ENCODE measurements at places on chromosomes 3 and 15. TPM values are rescaled to one million over a fixed set of nuclear protein-coding genes. Genes with fewer than 3 reads are reported as not detected.

- no peak for DNase-seq
These were observed 64.7 kb upstream of the ARL6 start for GRCh38 chr3:97699889-97700288.

DNA sequence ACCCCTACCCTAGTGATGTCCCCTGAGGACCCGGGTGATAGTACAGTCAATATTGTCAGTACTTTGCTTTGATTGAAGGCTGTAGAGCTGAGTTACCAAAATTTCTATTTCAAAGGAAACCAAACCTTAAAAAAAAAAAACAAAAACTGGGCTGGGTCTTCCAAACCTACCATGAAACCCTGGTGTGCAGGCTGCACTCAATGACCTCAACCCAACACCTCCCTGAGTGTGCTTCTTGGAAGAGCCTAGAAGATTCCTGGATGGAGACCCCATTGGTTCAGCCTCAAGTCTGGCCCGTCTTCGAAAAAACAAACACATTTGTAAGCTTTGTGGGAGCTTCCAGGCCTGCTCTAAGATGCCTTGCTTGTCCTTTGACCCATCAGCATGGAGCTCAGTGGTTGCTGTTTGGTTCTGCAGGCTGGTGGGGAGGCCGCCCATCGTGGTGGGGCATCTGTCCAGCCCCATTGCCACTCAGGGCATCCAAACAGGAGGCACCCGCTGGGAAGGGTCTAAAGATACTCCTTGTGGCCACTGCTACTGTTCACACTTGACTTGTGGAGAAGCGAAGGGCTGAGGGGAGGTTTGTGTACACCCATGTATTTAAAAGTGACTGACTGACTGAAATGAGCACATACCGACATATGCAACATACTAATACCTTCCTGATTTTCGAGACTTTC is 32.2 kb downstream of the CRTAP start:
- no peak for DNase-seq

DNA sequence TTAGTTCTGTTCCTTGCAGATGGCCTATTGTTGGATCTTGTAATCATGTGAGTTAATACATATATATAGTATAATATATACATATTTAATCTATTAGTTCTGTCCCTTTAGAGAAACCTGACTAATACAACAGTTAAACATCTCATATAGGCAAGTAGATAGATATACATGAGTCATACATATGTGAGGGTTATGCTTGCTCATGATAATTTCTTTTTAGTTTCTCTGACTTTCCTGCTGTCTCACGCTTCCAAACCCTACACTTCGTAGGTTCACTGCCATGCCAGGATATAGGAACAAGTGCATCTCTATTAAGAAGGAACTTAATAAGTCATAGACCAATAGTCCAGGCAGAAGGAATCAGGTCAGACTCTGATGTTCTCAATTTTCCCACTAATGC is 16.8 kb upstream of the CLDN16 start:
- DNase-seq = no peak

DNA sequence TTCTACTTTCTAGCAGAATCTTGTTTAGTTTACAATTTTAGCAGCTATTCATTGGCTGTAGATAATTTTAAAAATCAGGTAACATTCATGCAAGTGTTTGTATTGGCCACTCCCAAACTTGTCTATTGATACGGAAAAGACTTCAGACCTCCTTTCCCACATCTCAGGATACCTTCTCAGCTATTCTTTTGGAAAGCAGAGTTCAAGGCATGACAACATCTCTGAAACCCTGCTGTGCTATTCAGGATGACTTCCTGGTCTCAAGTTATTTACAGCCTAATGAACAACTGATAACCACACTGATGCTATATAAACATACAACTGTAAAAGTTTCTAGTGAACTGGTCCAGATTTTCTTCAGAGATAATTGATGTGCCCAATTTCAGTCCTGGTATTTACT is 55.8 kb downstream of the DZIP3 start:
- DNase-seq = no peak

GRCh38 chr3:18378218-18378617 is 46.9 kb downstream of the SATB1 start:
- DNase-seq = no peak

GRCh38 chr3:104879919-104880318 is 486.8 kb upstream of the ALCAM start:
- no peak for DNase-seq

GRCh38 chr3:129295286-129295685 is 16.6 kb downstream of the HMCES start:
- no peak for DNase-seq

DNA sequence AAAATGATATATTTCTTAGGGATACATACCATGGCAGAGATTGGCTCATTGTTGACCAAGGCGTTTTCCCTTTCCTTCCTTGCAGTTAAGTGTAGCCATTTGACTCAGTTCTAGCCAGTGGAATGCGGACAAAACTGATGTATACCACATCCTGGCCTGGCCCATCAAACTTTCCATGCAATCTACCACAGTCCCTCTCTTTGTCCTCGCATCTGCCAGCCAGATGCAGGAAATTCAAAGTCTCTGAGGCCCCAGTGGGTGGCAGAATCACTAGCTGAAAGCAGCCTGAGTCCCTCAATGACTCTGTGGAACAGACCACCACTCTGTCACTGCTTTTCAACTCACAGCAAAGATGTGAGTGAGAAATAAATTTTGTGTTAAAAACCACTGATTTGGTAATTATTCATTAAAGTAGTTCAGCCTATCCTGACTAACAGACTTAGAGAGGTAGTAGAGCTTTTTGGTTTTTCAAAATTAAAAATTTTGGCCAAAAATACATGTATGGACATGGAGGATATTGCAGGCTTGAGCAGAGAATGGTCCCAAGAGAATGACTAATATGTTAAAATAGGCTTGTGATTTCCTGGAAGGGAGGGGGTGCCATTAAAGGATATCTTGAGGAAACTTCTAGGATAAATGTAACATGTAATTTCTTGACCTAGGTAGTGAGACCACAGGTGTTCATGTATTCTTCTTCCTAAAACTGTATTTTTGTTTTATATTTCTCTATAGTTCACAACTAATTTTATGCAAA is 10.9 kb downstream of the LRRFIP2 start:
- DNase-seq = no peak

GRCh38 chr3:33957176-33957575 is 158.7 kb downstream of the PDCD6IP start:
- no peak for DNase-seq

- DNase-seq = no peak
These were observed 9.0 kb downstream of the VPS39 start for GRCh38 chr15:42199126-42199525.

The ASB14 gene
- 0.02 TPM for polyA plus RNA-seq

Measured in pancreas (tissue), 10 donors.